ENCODE measurements at places on chromosomes 11 and 22.

DNA sequence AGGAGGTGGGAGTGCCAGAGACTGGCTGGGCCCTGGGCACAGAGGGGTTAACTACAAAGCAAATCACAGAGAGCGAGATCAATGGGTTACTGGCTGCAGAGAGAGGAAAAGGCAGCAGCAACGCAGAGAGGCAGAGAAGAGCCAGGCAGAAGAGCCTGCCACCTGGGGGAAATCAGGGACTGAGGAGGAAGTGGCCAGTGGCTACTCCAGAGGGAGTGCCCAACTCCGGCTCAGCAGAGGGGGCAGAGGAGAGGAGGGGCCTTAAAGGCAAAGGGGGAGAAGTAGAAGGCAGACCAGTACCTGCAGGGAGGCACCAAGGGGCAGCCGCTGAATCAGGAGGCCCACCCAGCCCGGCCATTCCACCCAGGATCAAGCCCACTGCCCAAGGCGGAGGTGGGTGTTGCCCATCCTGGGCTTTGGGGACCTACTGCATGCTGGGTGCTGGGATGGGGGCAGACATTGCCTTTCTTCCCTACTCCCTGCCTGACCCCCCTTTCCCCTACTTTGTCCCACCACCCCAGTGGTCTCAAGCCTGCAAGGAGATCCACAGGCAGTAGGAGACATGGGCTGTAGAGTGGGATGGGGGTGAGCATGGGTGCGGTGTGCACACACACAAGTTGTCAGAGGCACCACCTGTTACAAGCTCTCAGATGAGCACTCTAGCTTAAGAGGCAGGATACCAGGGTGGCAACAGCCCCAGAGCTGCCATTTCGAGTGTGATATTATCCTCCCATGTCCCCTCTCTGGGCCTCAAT lies 926 bp upstream of the GALR3 start:
- no peak for DNase-seq

DNA sequence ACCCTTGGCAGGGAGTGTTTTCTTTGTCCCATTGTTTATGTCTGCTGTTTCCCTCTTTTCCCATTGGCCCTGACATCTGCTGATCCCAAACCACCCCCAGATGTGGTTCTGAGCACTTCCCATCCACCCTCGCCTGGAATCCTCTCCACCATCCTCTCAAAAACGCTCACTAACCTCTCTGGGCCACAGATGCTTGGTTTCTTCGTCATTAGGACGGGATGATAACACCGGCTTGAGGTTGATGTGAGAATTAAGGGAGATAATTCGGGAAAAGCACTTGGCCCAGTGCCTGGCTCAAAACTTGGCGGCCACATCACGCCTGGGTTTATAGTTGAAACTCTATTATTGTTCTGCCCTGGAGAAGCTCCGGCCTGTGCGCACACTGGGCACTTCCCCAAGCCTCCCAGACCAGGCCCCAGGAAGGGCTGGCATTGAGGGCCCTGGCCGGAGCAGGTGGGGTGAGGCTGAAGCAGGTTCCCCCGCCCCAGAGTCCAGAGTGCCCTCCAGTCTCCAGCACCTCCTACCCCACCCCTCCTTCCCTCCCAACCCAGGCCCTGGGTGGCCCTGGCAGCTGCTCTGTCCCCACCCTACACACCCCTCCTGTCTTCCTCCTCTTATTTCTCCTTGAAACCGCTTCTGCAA lies 63.7 kb downstream of the CYTH4 start:
- DNase-seq, result no peak

- peak; percentile 77 for DNase-seq
Observed at GRCh38 chr11:554428-555226, 5.9 kb downstream of the LMNTD2 start.

- no peak for DNase-seq
Observed at GRCh38 chr11:1759151-1759850, 4.4 kb downstream of the CTSD start.

DNA sequence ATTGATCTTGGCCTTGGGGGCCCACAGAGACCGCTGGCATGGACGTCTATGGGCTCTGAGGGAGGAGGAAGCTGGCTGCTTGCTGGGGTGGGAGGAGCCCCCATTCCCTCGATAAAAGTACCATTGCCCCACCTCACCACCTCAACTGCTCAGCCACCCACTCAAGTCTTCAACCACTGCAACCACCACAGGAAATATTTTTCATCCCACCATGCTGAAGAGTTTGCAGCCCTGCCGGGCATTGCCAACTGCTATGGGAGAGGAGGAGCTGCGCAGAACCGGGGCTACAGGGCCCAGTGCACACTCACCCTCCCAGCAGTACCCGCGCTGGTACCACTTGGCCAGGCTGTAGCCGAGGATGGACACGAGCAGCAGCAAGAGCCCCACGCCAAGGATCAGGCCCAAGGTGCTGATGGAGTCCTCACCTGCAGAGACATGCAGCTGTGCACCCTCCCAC lies 29.2 kb downstream of the IL10RA start:
- no peak for DNase-seq

- no peak for DNase-seq
Observed at GRCh38 chr11:95121698-95122097, 32.1 kb downstream of the ENDOD1 start.

DNA sequence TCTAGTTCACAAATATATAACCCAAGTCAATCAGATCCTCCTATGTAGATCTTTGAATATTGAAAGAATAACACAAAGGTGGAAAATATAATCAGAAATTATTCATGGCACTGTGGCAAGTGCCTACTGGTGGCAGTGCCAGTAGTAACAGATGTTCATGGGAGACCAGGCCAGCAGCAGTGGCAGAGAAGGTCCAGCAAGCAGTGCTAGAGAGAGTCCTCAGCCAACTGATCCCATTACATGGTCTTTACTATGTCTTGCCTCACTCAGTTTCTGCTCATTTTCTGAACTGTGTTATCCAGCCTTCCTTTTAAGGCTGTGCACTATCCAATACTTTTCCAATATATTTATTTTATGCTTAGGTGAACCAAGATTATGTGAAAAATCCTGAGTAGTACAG lies 124.9 kb downstream of the MRTFA start:
- DNase-seq, result no peak

DNA sequence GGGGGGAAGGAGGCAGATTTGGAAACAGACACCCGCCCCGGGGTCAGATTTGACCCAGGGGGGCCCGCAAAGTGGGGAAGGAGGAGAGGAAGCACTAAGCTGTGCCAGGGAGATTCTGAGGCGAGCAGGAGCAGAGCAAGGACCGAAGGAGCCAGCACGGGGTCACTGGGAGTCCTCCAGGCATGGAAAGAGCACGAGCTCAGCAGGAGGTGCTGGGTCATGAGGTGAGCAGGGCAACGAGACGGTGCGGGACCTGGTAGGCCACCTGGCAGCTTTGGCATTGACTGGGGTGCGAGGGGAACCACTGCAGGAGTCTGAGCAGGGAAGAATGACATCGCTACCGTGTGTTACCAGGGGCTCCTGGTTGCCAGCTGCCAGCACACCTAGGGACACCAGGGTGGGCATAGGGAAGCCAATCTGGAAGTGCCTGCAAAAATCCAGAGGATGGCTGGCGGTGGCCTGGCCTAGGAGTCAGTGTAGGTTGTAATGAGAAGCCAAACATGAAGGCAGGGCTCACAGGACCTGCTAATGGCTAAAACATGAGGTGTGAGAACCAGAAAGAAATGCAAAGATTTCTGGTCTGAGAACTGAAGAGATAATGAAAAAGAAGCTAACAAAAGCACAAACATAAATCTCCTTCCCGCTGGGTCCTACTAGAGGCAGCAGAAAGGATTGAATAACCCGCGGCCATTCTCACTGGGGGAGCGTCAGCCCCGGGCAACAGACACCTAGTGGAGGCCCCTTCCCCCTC lies 63.5 kb downstream of the MICAL3 start:
- DNase-seq, result no peak

DNA sequence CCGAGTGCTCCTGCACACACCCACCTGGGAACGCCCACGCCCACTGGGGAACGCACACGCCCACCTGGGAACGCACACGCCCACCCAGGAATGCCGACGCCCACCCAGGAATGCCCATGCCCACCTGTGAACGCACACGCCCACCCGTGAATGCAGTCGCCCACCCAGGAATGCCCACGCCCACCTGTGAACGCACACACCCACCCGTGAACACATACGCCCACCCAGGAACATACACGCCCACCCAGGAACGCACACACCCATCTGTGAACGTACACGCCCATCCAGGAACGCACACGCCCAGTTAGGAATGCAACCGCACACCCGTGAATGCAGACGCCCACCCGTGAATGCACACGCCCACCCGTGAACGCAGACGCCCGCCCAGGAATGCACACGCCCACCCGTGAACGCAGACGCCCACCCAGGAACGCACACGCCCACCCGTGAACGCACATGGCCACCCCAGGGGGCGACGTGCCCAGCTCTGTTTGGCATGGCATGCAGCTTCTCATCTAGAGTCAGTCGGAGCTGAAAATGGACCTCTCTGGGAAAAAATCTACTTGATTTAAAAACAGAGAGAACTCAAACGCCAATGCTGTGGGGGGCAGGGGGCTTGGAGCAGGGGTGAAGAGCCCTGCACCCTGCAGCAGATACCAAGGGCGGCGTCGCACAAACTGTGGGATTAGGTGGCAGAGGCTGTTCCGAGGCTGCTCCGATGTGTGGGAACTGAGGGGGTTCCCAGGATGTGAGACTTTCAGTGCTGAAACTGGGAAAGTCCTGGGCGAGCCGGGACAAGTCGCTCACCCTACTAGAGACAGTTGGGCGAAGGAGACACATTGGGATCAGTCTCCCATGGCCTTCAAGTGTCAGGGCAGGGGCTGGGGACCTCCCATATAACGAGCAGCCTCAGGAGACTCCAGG lies 83.3 kb downstream of the MYEOV start:
- no peak for DNase-seq

GRCh38 chr11:41413843-41414242 lies 45.6 kb downstream of the LRRC4C start:
- DNase-seq, result no peak

- DNase-seq, result no peak
Observed at GRCh38 chr11:75728992-75729391, 11.4 kb downstream of the MOGAT2 start.

DNA sequence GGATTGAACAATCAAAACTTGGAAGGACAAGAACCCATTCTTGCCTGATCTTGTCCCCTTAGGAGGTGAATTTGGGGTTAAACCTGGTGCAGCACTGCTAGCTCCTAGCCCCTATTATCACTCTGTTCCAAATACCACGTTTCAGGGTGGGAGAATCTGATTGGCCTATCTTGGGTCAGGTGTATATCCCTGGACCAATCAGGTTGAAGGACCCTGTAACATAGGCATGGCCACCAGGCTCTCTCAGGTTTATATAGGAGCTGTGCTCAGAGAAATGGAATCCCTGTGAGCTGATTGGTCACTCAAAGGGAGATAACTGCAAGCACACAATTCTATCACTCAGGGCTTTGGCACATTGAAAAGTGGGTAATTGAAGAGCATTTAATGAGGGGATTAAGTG lies 26.6 kb upstream of the AMPD3 start:
- DNase-seq, result no peak

DNA sequence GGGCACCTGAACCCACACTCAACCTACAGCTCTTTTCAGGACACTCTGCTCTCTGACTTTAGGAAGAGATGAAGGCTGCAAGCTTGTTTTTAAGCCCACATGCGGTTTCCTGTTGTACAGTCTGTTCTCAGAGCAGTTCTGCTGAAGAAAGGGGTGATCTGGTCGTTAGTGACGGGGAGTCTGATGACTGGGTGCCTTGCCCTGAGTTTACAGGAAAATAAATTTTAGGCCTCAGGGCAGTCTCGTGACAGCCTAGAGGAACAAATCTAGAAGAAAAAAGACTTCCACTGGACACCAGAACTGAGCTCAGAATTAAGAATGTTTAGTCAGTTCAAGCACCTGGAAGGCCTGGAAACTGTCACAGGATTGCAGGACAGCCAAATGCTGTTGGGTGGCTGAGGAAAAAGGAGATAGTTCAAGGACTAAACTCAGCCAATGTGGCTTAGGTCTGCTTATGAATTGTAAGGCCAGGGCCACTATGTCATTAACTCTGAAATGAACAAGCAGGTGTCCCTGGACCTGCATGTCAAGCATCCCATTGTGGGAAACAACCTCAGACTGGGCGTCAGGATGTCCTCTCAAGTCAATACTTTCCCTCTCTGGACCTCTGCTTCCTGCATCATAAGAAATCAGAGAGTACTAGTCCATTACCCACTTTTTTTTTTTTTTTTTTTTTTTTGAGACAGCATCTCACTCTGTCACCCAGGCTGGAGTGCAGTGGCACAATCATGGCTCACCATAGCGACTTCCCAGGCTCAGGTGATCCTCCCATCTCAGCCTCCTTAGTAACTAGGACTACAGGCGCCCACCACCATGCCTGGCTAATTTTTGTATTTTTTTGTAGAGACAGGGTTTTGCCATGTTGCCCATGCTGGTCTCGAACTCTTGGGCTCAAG lies 5.7 kb downstream of the PIK3IP1 start:
- peak; percentile 61 for DNase-seq

Measured in activated CD4-positive, alpha-beta T cell treated with anti-CD3 and anti-CD28 coated beads, Interleukin-2, amount 50 U/mL, for 4 hours (primary cell).